Fibroblast of skin of right biceps (primary cell): ENCODE measurements at places on chromosomes 2 and 18.
A peak's percentile ranks its signal among the peaks of the same experiment; 100 is the strongest.

- no peak for DNase-seq
These were observed 6.3 kb downstream of the UGT1A1 start for GRCh38 chr2:233766416-233766815.

DNA sequence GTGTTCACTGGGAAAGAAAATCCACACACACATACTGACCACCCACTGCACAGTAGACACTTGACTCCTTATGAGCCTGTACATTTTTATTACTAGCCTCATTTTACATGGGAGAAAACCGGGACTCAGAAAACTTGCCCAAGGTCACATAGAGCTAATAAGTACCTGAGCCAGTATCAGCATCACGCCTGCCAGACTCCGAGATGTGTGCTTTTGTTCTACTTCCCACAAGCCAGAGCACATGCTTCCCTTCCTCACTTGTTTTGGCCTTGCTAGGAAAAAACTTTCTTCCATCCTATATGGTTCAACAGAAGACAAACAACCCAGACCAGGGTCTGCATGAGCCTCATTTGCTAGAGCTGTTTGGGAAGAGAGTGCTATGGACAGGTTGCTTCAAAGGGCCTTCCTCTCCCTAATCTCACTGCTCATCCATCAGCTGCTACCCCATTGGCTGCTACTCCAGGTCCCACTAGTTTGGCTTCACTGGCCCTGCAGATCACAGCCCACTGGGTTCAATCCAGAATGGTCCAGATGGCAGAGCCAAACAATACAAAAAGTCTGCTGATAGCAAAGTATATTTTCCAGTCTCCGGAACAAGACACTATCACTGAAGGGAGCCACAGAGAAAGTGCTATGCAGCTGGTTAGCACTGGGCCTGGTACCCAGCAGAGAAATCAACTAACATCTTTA is 63.9 kb downstream of the STK39 start:
- DNase-seq, result no peak

- no peak for DNase-seq
These were observed 97.8 kb downstream of the VSNL1 start for GRCh38 chr2:17638196-17638743.

DNA sequence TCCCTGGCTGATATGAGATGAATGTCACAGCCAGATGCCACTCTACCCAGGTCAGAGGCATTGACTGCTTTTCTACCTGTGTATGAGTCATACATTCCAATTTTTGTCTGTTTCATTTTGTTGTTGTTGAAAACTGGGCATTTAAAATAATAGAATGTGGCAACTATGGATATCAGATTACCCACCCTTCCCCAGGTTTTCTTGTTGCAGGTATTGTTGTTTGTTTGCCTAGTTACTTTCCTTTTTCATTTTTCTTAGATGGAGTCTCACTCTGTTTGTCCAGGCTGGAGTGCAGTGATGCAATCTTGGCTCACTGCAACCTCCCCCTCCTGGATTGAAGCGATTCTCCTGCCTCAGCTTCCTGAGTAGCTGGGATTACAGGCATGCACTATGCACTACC is 70.2 kb downstream of the LRRC30 start:
- DNase-seq, result no peak

DNA sequence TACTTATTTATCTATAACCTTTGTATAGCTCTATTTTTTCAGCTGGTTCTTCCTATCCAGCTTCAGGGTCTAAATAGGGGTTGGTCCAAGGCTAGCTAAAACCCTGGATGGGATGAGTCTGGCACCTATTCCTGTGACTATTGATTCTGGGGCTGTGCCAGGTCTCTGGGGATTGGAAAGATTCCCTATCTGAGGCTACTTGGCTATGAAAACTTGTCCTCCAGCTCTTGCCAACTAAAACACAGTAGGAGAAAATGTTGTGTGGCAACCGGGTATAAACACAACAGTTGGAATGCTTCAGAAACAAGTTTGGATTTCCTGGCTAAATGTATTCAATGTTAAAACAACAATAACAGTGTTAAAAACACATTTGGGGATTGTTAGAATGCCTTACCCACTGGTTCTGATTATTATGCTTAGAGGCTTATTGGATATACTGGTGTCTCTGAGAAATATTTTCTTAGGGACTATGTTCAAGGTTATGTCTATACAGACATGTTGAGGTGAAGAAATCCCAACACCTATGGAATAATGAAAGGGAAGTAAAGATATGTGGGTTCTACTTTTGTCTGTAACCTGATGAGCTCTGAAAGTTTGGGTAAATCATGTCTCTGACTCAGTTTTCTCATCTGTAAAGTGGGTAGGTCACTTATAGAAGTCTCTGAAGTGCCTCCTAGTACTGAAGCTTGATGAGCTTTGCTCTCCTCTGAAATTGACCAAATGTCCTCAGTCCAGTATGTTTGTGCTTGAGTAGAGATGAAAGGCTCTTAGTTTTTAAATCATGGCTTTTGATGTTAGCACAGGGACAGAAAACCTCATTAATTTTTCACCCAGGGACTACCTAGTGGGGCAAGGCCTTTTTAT is 460.7 kb downstream of the MTX2 start:
- peak; percentile 88 for DNase-seq

GRCh38 chr18:26483633-26484032 is 64.7 kb downstream of the KCTD1 start:
- DNase-seq, result no peak

- no peak for DNase-seq
These were observed 60.1 kb downstream of the FMNL2 start for GRCh38 chr2:152395103-152395502.

DNA sequence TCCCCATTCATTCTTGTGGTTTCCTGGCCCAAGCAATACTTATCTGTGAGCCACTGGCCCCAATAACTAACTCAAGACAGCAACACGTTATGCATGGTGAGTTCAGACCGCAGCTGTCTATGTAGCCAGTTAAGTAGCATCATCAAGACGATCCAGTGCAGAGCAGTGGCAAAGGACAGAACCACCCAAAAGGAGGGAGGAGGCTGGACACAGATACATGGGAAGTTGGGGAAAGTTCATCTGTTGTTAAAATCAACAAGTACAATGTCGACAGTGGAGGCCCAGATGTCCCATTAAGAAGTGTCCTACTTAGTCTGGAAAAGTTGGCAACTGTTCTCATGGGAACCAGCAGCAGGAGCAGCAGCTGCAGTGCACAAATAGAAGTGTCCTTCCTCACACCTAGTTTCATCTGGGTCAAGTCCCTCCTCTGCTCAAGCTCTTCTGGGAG is 106.9 kb upstream of the THOC1 start:
- DNase-seq, result no peak

DNA sequence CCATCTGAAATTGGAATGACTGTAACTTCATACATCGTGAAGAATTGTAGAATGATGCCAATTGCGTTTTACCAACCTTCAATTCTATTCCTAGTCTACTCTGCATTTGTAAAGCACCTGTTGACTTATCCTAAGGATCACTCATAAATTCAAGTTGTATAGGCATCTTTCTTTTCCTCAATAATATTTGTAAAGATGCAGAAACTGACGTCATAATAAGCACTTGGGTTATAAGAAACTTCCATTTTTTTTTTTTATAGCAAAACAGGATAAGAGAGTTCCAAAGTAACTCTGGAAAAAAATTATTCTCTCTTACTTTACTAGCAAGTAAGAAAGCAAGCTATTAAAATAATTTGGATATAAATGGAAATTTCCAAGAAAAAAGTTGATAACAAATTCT is 1377.4 kb upstream of the ACVR2A start:
- DNase-seq, result no peak

- no peak for DNase-seq
These were observed 38.8 kb downstream of the MFSD6 start for GRCh38 chr2:190446750-190447516.

- DNase-seq, result no peak
These were observed 9.5 kb upstream of the GRHL1 start for GRCh38 chr2:9941996-9942390.

GRCh38 chr2:72834596-72834995 is 8.8 kb upstream of the EXOC6B start:
- DNase-seq, result no peak

DNA sequence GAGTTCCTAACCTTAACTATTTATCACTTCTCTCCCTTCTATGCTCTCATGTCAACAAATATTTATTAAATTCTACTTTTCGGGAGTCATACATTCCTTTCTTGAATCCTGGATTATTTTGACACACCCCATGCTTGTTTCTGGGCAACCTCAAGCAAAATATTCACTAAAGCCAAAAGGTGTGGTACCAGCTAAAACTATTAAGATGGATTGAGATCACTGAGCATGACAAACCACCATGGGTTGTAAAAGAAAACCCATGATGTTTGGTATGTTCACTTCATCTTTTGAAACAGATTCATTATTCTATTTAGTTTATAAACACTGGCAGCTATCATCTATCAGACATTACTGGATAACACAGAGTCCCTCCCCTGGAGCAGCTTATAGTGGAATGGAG is 32.5 kb downstream of the DPP4 start:
- DNase-seq, result no peak

DNA sequence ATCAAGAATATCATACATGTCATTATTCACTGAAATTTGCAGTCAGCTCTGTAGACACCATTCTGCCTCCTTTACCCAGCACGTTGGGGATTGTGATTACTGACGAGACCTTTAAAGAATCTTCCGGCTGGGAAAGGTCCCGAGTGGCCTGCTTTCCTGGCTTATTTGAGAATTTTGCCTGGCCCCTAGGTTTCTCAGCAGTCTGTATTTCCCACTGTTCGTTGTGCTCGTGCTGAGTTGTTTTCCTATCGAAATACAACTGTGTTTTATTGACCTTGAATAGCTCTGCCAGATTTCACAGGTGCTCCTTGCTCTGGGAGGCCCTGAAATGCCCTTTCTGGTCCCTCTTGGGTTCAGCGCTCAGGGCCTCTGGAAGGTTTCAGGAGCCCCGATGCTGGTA is 94.9 kb downstream of the AGAP1 start:
- DNase-seq, result no peak

DNA sequence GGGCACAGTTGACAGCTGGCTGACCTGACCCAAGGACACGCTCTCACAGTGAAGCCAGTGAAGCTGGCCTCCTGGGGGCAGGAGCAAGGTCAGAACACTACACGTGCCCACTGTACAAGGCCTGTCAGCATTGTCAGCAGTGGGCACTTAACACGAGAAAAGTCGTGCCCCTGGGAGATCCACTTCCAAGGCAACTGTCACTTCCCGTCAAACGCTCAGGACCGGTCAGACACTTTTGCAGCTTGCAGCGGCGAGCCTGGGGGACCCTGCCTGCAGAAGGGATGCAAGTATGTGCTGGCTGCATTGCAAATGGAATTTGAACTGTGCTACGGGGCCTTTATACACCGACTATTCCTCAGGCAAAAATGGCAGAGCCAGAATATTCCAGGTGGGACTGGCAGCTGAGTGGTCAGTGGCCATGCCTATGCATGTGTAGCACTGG is 176.2 kb downstream of the BCL2 start:
- no peak for DNase-seq

- no peak for DNase-seq
These were observed 10.1 kb upstream of the ID2 start for GRCh38 chr2:8671802-8672201.

DNA sequence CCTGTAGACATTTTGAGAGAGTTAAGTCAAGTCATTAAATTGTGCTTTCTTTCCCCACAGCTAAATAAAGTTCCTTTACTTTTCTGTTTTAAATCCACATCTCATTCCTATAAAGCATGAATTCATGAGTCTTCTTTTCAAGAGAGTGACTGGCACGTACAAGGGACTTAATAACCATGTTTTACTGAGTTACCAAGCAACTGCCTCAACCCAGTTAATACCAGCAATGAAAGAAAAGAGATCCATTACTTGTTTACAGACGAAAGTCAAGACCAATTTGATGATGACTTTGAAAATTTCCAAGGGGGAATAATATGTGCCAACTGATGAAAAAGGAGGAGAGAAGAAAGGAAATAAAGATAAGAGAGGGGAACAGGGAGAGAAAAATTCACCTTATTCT is 1082.5 kb upstream of the GYPC start:
- DNase-seq, result no peak

DNA sequence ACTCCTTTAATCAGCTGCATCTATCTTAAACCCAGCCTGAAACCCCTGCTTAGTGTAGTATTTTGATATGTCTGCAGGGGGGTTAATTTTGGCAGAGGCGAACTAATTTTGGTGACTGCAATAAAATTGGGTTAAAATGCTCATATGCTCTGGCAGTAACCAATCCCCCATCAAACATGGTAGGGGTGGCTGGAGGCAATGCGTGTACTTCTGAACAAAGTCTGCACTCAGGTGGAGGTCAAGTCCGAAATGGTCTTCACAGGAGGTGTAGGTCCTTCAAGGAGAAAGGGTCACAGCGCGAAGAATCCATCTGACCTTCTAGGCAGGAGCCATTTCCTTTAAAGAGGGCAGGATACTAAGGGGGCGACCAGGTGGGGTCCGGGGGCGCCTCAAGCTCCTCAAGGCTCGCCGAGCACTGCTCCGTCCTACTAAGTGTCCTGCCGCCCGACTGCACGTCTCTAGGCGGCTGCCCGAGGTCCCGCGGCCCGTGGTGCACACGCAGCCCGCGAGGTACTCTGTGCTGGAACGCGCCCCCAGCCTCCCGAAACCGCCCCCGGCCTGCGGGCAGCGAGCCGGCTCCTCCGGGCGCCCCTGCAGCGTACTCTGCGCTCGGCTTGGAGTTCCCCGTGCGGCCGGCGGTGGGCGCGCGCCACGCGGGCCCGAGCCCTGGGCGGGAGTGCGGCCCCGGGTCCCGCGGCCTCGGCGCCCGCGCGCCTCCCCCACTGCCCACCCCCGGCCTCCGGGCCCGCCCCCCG is 1.7 kb upstream of the LDLRAD4 start:
- DNase-seq, result peak; percentile 22

GRCh38 chr2:105473011-105473410 is 74.2 kb upstream of the FHL2 start:
- DNase-seq, result no peak

GRCh38 chr2:55087936-55088335 is 37.7 kb upstream of the RTN4 start:
- DNase-seq, result no peak

DNA sequence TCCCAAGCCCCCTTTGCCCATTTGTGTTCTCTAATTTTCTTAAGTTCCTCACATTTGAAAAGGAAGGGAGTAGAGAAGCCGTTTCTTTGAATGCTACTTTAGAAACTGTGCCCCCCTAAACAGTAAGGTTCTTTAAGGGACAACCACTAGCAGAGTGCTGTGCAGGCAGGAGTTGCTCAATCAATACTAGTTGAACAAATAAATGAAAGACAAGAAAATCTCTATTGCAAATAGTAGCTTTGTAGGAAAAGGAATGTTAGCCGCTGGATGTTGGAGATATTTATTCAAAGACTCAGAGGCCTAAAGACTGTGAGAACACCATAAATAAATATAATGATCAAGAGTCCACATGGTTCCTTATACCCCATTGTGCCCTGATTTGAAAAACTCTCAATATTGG is 119.8 kb upstream of the SMAD7 start:
- no peak for DNase-seq

DNA sequence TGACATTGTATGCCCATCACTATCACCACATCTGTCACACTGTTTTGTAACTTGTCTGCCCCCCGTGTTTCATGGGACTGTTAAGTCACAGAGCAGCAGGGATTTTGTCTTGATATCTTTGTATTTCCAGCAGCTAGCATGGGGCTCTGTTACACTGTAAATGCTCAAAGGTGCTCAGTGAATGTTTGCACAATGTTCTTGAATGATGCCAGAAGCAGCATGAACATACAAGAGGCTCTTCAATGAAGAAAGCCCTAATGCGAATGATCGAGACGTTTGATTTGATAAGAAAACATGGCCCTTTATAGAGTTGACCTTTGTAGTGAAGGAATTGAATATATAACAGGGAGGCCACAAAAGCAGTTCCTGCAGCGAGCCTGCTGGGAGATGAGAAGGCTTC is 120.9 kb upstream of the TTC39C start:
- DNase-seq, result no peak

- DNase-seq, result no peak
These were observed 84.5 kb downstream of the AOX1 start for GRCh38 chr2:200670313-200670712.

- DNase-seq, result no peak
These were observed 143.7 kb downstream of the USP34 start for GRCh38 chr2:61327173-61327572.
